Stromal cell of bone marrow (primary cell): ENCODE measurements at places on chromosomes 6 and 20.

DNA sequence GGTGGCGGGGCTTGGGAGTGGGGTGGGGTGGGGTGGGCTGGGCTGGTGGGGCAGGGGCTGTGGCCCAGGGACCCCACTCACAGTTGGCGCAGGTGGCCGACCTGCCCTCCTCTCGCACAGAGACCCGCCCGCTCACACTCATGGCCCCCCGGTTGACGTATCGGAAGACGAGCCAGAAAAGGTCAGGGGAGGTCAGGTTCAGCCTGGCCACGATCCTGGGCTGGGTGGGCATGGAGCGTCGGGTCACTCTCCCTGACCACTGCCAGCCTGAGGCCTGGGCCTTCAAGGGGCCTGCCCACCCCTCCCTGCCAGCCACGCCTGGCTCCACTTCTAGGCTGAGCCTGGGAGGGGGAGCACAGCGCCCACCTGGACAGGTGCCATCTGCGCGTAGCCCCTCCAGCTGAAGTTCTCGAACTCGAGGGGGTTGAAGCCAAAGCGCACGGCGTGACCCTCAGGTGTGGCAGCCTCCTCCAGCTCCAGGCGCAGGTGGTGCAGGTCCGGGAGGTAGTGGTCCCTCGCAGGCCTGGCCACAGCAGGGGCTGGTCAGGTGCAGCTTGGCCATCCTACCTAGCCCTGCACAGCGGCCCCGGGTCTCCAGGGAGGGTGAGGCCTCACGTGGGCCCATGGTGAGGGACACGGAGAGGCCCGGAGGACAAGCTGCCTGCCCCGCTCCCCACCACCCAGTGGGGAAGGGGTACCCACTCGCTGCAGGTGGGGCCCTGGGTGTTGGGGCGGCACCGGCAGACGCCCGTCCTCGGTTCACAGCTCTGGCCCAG lies 31.2 kb downstream of the ADRM1 start:
- DNase-seq, result no peak

GRCh38 chr6:36444470-36444869 lies 1.7 kb downstream of the KCTD20 start:
- DNase-seq, result peak; percentile 42

- no peak for DNase-seq
Measured at GRCh38 chr6:2745246-2745645, 5.5 kb downstream of the MYLK4 start.

GRCh38 chr20:24340933-24341332 lies 128.5 kb upstream of the SYNDIG1 start:
- DNase-seq, result peak; percentile 10

DNA sequence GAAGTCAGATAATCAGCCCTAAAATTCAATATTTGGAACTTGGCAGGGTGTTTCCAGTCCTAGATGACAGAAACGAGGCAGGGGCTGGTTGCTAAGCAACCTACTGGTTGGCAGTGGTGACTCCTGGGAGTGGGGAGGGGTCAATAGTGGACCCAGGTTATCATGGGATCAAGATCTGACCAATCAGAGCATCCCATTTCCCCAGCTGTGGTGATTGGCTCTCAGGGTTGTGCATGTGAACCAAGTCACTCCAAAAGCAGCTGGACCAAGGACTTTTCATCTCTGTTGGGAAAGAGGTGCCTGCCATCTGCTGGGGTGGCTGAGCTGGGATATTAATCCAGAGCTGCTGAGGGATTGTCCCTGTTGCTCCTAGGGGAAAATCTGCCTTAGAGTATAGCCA lies 253.4 kb downstream of the PREX1 start:
- DNase-seq, result no peak

- no peak for DNase-seq
Measured at GRCh38 chr6:157649311-157650260, 173.5 kb upstream of the SNX9 start.

DNA sequence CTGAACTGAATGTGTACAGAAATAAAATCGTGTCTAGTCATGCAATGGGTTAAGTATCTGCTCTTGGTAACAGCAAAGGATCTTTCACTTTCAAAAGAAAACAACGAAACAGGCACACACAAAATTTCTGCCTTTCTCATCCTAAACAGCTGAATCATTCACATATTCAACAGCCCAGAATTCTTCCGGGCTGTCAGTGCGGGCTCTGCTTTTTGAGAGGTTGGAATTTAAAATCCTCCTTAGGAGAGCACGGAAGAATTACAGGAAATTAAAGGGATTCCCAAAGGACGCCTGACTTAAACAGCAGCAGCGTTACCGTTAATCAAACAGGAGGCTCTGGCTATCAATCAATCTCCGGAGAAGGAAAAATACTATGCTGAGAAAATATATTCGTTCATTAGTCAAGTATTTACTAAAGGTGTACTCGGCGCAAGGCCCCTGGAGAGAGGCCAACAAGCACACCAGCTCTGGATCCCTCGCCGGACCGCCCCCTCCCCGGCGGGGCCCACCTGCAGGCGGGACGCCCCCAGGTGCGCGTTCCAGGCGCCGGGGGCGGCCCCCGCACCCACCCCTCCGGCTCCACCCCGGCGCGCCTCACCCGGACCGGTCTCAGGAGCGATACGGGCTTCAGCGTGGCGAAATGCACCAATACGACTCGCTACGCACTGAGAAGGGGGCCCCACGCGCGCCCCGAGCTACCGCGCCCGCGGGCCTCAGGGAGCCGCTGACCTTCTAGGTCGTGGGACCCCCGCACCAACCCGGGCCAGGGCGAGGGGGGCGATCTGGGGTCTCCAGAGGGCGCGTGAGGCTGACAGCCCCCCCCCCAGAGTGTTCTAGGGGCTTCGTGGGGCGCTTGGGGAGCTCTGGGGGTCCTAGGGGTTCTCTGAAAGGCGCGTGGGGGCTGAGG lies 1.0 kb downstream of the NAPB start:
- DNase-seq, result peak; percentile 62

- no peak for DNase-seq
Measured at GRCh38 chr6:321158-321438, 28.8 kb downstream of the DUSP22 start.

DNA sequence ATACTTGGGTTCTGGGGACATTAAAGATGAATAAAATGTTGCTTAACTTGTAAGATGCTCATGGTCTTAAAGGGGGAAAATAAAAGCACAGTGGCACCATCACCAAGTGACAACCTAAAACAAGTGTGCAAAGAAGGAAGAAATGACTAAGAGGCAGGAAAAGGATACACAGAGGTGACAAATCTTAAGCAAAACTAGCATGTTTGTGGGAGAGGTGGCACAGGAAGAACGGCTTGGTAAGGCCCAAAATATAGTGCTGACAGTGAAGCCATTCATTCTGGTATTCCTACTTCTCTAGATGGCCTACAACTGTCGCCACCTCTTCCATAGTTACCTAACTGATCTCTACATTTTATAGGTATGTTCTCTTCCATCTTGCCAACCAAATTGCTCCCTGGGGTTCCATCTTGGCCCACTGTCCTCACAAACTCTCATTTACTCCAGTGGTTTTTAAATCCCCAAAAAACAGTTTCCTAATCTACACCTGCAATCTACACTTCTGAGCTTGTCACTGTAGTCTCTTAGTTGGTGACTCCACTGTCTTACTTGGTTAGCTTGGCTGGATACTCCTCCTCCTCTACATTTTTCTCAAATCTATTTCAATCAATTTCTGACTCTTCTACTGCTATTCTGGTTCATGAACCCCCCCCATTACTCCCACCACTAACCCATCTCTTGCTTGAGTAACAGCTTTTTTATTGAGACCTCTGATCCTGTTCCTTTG lies 33.5 kb downstream of the FAM8A1 start:
- DNase-seq, result no peak

GRCh38 chr20:46764068-46764467 lies 54.6 kb downstream of the SLC2A10 start:
- DNase-seq, result no peak

DNA sequence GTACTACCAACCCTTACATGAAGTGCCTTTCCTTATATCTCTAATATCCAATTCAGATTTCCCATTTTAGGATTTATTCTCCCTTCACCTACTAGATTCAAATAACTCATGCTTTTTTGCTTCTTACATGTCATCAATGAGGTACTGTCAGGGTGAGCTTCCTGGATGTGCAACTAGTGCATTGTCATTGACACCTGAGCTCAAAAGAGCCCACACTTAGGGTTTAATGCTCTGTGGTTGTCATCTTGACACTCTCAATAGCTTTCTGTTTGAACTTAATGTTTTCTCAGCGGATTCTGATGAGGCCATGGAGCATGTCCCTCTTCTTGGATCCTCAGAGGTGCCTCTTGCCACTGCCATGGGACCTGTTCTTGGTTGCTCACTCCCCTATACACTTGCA lies 1033.3 kb upstream of the EYS start:
- DNase-seq, result no peak

- DNase-seq, result peak; percentile 38
Measured at GRCh38 chr6:71733970-71734899, 152.1 kb upstream of the RIMS1 start.

DNA sequence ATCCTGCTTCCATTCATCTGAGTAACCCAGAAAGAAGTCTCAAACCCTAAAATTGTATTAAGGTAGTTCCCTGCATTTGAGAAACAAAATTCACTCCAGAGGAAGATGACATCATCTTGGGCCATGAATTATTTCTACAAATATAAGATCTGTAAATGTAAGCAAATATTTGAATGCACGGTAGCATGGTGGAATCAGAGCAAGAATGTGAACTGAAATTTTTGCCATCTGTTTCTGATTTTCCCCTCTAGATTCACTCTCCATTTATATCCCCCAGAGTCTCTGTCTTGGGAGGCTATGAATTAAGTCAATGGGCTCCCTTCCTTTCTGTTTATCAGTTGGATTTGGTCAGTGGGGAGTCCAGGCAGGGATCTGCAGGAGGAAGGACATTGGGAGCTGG lies 5.8 kb upstream of the MAP3K5 start:
- no peak for DNase-seq

DNA sequence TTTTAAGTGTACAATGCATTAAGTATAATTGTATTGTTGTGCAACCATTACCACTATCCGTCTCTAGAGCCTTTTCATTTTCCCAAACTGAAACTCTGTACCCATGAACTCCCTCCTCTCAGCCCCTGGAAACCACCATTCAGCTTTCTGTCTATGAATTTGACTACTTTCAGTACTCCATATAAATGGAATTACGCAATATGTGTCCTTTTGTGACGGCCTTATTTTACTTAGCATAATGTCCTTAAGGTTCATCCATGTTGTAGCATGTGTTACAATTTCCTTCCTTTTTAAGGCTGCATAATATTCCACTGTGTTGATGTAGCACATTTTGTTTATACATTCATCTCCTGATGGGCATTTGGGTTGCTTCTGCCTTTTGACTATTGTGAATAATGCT lies 143.6 kb upstream of the KCNG1 start:
- DNase-seq, result no peak

- no peak for DNase-seq
Measured at GRCh38 chr6:83917001-83917400, 57.5 kb downstream of the CYB5R4 start.

- DNase-seq, result no peak
Measured at GRCh38 chr6:163414946-163415619, 565 bp downstream of the QKI start.

GRCh38 chr6:89597988-89598387 lies 40.6 kb downstream of the LYRM2 start:
- peak; percentile 53 for DNase-seq

DNA sequence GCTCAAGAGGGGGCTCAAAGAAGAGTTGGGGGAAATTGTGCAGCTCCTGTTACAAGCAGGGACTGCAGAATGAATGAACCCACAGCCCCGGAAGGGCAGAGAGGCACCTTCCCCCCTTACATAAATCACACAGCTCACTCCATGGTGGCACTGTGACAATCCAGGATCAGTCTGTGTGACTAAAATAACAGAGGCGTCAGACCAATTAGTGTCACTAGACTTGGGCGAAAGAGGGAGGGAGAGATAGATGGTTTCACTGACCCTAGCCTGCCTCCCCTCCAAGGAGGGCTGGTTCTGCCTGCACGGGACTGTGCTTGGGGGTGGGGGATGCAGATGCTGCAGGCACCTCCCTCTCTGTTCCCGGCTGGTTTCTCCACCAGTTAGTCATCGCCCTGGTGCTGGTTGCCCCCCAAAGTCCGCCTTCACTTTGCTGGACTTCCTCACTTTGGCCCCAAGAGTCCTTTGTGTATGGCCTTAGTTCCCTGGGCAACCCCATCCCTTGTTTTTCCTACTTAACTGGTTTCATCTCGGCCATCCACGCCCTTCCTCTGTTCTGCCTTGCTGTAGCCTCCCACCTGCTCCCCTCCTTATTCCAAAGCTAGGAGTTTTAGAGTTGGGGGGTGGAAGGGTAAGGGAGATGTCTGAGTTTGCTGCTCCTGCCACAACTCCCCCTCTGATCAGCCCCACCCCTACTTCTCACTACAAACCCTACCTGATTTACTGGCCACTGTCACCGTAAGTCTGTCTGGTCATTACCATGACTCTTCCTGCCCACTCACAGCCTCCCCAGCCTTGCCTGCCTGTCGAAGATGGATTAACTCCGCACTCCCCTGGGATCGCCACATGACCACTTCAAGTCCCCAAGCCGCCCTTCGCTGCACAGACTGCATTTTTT lies 17.7 kb downstream of the CCDC167 start:
- DNase-seq, result no peak

- DNase-seq, result peak; percentile 70
Measured at GRCh38 chr20:10565191-10565921, 108.4 kb downstream of the JAG1 start.

DNA sequence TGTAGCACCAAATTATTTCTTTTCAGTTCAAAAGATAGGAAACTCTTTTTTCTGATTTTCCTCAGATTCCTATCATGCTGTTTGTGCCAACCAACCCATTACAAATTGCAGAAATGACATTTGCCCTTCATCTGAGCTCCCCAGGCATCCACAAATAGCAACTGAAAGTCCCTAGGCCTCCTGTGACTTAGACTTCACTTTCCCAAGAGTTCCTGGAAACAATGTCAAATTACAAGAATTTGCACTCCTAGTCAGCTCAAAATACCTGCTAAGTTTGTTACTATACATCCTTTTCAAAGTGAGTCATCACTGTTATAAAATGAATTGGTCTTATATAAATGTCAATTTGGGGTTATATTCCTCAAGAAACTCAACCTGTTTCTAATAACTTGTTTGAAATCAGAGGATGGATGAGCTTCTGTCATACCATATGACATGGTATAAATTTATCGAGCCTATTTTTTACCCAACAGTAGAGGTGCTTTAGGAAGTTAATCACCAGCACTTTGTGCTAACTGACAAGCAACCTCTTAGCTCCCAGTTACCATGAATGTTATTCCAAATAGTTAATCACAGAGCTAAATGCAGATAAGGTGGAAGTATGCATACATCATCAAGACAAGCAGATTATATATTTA lies 256.5 kb downstream of the HACE1 start:
- no peak for DNase-seq
